CD4-positive, alpha-beta T cell treated with Interleukin-1 beta for 1 hour (primary cell): ENCODE measurements at places on chromosomes 7 and 10.

DNA sequence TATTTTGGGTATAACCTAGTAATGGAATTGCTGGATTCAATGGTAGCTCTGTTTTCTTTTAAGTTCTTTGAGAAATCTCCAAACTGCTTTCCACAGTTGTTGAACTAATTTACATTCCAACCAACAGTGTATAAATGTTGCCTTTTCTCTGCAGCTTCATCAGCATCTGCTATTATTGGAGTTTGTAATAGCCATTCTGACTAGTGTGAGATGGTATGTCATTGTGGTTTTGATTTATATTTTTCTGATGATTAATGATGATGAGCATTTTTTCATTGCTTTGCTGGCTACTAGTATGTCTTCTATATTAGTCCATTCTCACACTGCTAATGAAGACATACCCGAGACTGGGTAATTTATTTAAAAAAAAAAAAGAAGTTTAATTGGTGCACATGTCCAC lies 248.6 kb upstream of the MAGI2 start:
- DNase-seq = no peak

- no peak for DNase-seq
These were observed 110.6 kb upstream of the COL1A2 start for GRCh38 chr7:94284104-94284503.

DNA sequence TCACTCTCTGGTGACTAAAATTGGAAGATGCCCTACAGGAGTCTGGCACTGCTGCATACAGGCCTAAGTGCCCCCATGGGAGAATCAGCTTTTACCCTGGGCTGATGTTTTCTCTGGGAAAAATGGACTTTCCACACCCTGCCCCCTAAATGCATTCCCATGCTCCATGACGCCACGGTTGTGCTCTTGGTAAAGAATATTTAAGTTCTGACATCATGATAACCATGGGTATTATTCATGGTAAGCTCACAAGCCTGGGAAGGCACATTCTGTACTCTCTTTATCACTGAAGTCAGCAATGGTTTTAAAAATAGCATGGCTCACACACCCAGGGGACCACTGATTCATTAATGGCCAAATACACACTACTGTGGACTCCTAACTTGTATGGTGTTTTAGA lies 43.4 kb downstream of the HIPK2 start:
- no peak for DNase-seq

GRCh38 chr7:38396852-38397251 lies 123.4 kb upstream of the TARP start:
- DNase-seq = no peak

DNA sequence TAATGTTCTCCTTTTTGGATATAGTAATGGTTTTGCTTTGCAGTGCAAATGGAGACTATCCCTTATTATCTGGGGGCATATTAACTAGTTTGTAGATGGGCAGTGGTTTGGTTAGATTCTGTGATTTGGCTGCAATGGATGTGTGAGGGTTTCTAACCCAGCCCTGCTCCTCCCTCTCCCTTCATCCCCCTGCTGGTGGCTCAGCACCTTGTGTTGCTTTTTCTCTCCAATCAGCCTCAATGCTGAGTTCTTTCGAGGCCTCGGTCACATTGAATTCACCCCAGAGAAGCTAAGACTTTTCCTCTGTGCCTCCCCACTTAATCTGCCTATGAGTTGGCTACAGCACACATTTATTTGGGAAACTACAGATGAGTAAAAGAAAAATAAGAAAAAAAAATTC lies 120.0 kb downstream of the MALRD1 start:
- DNase-seq = no peak

GRCh38 chr10:32049113-32049512 lies 7.1 kb downstream of the KIF5B start:
- DNase-seq = no peak

DNA sequence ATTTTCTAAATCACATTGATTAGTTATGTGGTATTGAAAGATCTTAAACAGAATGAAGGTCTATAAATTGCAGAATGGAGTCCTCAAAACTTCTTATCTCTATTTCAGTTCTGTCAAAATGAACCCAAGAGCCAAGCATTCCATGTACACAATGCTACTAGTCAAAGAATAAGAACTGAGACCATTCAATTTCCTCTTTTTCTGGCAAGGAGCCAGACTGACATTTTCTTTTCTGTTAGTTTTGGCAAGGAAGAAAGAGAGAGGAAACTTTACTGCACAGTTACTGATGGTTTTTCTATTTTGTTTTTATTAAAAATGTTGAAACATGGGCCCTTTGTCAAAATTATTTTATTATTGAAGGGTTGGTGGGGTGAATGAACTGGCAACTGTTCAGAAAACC lies 181.8 kb upstream of the FERD3L start:
- DNase-seq = no peak

- no peak for DNase-seq
These were observed 1.7 kb downstream of the ADO start for GRCh38 chr10:62806251-62806650.
